ENCODE measurements at places on chromosomes 7 and 10.
A peak's percentile ranks its signal among the peaks of the same experiment; 100 is the strongest.

DNA sequence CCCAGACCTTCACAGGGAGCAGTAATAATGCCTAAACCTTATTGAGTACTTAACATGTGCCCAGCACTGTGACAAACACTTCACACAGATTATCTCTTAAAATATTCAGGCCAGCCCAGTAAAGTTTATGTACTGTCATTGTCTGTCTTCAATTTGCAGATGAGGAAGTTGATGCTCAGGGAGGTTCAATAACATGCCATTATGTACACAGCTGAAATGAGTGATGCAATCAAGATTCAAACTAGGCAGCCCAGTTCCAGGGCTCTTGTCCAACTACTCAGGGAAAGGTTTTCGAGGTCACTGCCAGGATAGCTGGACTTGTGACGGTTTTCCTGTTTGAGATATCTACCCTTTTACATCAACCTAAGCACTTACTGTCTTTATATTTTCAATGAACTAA lies 56.1 kb downstream of the AUTS2 start:
- peak; percentile 41 for DNase-seq

DNA sequence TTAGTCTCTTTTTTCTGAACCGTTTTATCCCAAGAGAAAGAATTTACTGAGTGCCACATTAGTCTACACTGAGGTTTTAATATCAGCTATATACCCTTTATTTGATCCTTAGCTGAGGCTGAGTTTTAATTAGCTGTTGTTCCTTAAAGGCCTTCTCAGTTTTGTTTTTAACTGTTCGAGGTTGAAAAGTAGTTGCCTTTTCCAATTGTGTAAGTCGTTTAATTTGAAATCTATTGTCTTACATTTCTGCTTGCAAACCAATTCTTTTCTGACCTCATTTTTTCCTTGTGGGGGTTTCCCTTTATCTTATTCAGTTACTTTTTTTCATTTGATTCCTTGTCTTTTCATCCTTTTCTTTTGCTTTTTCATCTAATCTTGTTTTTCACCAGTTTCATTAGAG lies 30.8 kb downstream of the UMAD1 start:
- no peak for DNase-seq

- no peak for DNase-seq
Observed at GRCh38 chr7:99386584-99387238, 12.2 kb downstream of the ARPC1B start.

GRCh38 chr10:17671307-17671706 lies 27.4 kb downstream of the STAM start:
- no peak for DNase-seq

- DNase-seq: no peak
Observed at GRCh38 chr10:110923856-110924493, 4.6 kb downstream of the SHOC2 start.

- no peak for DNase-seq
Observed at GRCh38 chr7:145212050-145212449, 376.2 kb upstream of the TPK1 start.

DNA sequence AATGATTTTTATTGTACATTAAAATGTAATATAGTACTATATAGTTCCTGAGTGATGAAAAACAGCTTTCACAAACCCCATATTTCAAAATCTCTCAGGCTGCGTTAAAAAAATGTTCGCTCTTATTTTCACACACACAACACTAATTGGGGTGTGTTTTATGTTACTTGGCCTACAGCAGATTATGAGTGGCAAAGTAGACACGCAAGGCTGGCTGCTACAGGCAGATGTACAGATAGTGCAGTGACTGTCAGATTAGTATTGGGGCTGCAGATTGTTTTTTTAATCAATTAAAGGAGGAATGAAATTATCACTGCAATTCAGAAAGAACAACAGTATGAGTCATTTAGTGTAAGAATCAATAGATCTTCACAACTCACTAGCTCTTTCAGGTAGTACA lies 65.2 kb upstream of the ICA1 start:
- no peak for DNase-seq

DNA sequence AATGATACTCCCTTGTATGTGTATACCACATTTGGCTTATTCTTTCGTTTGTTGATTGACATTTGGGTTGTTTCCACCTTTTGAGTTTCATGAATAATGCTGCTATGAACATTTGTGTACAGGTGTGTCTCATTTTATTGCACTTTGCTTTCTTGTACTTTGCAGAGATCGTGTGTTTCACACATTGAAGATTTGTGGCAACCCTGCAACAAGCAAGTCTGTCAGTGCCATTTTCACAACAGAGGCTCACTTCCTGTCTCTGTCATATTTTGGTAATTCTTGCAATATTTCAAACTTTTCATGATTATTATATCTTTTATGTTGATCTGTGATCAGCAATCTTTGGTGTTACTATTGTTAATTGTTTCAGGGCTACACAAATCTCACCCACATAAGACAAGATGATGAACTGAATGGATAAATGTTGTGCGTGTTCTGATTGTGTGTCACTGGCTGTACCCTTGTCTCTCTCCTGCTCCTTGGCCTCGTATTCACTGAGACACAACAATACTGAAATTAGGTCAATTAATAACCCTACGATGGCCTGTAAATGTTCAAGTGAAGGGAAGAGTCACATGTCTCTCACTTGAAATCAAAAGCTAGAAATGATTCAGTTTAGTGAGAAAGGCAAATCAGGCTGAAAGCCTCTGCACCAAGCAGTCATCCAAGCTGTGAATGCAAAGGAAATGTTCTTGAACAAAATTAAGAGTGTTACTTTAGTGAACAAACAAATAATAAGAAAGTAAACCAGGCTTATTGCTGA lies 133.6 kb upstream of the JCAD start:
- DNase-seq: no peak

DNA sequence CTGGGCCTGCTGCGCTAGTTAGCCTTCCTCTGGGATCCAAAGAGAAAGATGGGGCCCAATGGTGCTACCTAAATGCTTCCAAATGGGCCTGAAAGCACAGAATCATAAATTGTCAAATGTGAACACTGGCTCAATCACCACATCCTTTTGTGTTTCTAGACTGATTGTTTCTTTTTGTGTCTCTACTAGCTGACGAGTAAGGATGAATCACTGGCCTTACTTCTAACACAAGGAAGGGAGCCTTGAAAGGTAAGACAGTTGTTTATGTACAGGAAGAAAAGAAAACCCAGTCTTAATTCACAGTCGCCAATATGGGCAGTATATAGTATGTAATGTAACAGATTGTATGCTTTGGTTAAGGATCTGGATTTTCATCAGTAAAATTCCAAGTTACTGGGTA lies 89.5 kb downstream of the ZNF92 start:
- DNase-seq: no peak

- DNase-seq: no peak
Observed at GRCh38 chr7:154916856-154917807, 85.8 kb downstream of the PAXIP1 start.

GRCh38 chr10:120462018-120462682 lies 5.1 kb downstream of the PLPP4 start:
- no peak for DNase-seq

GRCh38 chr10:129057856-129058663 lies 409.0 kb upstream of the MGMT start:
- no peak for DNase-seq

DNA sequence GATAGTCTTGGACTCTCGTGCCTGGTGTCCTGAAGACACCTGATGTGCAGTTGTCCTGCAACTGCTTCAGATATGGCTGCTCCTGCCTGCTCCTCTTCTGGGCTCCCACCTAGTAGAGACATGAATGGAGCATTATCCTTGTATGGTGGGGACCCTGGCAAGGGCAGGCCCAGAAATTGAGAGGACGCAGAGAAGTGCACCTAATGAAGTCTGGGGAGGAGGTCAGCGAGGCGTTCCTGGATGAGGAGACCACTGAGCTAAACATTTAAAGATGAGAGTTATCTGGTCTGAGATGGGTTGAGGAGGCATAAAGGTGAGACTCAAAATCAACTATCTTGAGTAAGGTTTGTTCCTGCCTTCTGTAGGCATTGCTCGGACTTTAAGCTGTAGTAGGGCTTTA lies 66.3 kb downstream of the WDFY4 start:
- no peak for DNase-seq

DNA sequence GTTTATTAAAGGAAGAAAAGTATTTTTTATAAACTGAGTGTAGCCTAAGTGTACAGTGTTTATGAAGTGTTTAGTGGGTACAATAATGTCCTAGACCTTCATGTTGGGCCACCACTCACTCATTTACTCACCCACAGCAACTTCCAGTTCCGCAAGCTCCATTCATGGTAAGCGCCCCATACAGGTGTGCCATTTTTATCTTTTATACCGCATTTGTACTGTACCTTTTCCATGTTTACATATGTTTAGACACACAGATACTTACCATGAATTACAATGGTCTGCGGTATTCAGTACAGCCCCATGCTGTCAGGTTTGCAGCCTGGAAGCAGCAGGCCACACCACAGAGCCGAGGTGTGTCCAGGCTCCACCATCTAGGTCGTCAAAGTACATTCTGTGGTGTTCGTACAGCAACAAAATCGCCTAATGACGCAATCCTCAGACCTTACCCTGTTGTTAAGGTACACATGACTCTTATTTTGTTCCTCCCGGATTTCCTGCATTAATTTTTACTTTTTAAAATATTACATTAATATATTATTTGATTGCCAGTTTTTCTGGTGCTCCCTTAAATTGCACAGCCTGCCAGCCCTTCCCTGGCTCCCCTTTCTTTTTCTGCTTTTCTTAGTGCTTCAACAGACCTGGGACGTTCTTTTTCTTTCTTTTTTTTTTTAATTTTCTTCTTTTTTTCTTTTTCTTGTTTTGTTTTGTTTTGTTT lies 881 bp upstream of the SSBP1 start:
- DNase-seq: no peak

DNA sequence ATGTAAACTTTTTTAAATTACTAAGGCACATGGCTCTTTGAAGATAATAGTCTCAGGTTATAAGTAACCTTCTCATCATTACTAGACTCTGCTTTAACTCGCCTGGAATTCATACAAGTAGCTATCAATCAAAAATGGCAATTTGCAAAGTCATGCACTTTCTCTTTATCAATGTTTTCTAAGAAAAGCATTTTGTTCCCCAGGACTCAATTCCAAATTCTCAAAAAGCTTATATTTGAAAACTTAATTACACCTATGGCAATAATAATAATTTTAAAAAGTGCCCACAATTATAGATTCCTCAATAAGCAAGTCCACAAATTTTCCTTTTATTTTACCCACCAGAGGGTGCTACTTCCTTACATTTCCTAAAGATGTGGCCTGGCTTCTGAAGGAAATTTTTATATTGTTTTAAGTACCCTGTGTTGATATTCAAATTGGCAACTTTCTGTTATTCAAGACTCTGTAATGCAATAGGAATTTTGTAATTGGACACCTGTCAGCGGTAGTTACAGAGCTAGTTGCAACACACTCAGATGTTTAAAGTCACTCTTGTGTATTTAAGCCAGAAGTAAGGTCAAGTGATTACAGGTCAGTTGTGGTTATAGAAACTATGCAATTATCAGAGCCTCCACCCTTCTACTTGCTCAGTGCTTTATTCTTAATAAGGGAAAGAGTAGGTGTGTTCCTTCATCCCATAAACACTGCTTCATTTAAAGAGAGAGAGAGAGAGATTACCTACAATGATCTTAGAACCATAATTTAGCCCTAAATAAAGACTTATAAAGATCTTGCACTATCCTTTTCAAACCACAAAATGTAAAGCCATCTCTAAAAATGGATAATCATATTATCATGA lies 47.1 kb upstream of the HYAL4 start:
- DNase-seq: peak; percentile 26

GRCh38 chr10:126670895-126671261 lies 385 bp upstream of the C10orf90 start:
- DNase-seq: no peak
